ENCODE measurements at places on chromosomes 1 and 21.

GRCh38 chr1:228887960-228888359 is 152.7 kb downstream of the RHOU start:
- no peak for DNase-seq

GRCh38 chr1:77313491-77313890 is 31.7 kb downstream of the AK5 start:
- DNase-seq = no peak

DNA sequence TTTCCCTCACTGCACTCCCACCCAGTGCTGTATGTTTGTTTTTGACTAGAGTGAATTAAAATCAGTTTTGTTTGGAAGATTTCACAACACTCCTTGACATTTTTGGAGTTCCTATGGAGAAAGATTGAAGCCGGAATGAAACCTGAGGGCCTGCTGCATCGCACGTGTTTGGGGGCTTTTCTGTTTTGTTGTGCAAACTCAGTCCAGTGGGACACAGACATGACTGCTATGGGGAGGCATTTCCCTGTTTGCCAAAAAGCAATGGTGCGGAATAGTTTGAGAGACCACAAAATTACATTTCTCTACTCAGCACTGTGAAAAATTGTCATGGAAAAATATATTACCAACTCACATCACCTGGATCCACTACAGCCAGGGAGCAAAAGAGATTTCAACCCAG is 43.8 kb upstream of the KCNE2 start:
- DNase-seq = no peak

GRCh38 chr1:245060684-245061374 is 94.0 kb upstream of the KIF26B start:
- no peak for DNase-seq

GRCh38 chr1:245684571-245684970 is 529.8 kb downstream of the KIF26B start:
- no peak for DNase-seq

DNA sequence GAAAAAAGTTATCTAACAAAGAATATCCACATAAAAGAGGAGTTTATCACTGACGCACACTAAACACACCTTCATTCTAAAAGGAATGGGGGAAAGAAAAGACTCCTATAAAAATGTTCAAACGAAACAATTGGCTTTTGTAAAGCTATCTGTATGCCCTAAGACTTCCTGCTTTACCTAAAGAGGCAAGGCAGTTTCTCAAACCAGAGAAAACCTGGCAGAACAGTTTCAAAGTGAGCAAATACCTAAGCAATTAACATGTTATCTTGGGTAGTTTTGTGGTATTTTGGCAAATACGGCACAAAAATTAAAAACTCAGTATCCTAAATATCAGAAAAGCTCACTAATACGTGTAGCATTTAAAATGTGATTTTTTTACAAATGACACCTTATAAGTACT is 1.9 kb downstream of the PUM1 start:
- no peak for DNase-seq

DNA sequence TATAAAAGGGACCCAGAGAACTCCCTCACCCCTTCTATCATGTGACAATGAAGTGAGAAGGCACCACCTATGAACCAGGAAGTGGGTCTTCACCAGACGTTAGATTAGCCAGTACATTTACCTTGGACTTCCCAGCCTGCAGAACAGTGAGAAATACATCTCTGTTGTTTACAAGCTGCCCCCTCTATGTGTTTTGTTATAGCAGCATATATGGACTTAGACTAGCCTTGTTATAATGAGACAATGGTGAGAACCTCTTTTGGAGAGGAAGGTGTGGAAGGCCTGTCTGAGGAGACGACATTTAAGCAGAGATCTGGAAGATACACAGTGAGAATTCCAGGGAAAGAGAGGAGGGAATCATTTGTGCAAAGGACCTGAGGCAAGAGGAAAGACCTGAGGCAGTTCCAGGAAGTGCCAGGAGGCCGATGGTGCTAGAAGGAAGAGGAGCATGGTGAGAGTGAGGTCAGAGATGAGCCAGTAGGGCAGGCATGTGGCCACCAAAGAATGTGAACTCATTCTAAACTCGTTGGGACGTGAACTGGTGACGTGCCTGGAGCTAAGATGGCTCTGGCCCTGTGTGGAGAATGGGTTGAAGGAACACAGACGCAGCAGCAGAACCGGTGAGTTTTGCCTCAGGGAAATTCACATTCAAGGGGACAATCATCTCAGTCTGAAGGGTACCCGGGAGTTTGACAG is 98.9 kb upstream of the IRF2BP2 start:
- no peak for DNase-seq

DNA sequence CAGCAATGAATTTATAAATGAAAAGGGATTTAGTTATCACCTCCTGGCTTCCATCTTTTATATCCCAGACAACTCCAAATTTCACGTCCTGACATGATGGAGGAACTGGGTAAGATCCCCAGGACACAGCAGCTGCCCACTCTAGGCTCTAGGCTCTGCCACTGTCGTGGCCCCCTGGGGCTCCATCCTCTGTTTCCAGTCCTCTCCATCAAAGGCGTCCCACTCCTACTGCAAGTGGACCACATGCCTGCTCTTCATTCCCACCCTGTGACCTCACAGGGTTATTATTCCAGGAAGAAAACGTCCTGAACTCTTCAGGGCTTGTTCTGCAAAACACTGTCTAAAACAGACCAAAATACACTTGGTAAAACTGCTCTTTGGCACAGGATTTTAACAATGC is 11.9 kb downstream of the URB1 start:
- no peak for DNase-seq

DNA sequence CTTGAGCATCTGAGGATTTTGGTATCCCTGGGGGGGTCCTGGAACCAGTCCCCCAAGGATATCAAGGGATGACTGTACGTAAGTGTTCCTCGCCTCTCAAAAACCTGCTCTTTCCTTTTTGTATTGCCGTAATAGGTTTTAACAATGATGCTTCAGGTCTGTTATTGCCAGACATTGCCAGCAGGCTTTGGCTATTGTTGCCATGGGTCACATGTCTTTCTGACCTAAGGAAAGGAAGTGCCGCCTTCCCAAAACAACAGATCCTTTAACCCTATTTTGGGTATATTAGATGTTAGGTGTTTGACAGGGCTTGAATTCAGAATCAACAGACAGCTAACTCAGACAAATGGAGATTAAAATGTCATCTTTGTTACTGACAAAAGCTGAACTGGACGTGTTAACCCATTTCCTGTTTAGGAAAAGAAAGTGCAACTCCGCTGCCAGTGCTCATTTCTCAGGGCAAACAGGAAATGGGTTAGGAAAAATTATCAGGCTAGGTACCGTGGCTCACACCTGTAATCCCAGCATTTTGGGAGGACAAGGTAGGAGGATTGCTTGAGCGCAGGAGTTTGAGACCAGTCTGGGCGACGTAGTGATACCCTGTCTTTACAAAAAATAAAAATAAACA is 12.4 kb upstream of the PRPF38B start:
- DNase-seq = no peak

DNA sequence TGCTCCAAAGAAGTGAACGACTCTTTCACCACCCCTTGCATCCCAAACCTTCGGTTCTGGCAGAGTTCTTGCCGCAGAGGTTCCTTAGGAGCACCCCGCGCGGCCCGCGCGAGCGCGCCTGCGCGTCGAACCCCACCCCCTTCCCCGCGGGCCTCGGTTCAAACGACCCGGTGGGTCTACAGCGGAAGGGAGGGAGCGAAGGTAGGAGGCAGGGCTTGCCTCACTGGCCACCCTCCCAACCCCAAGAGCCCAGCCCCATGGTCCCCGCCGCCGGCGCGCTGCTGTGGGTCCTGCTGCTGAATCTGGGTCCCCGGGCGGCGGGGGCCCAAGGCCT is at the start of gene C1orf56:
Gene C1orf56 (plus strand): TSS at position 161 of the 334 bp plus-strand sequence. CDS start 97 bp downstream, at position 258.
- peak; percentile 76 for DNase-seq

- no peak for DNase-seq
Observed at GRCh38 chr1:159918352-159919200, 6.7 kb downstream of the TAGLN2 start.

- peak; percentile 72 for DNase-seq
Observed at GRCh38 chr1:151594143-151594625, 17.7 kb upstream of the SNX27 start.

DNA sequence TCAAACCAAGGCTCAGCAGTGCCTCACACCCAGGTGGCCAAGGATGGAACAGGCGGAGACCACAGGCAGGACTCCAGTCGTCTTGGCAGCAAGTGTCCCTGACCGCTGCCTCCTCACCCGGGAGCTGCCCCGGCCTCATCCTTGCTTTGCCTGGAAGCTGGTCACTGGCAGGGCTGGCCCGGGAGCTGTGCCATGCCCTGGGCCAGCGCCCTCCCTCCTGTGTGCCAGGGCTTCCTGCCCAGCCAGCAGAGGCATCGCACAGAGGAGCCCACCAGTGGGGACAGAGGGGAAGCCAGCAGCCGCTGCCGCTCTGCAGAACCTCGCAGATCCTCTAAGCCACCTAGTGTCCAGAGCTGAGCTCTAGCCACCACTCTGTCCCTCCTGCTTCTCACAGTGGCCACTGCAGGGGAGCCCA is 7.8 kb downstream of the CASZ1 start:
- peak; percentile 79 for DNase-seq

DNA sequence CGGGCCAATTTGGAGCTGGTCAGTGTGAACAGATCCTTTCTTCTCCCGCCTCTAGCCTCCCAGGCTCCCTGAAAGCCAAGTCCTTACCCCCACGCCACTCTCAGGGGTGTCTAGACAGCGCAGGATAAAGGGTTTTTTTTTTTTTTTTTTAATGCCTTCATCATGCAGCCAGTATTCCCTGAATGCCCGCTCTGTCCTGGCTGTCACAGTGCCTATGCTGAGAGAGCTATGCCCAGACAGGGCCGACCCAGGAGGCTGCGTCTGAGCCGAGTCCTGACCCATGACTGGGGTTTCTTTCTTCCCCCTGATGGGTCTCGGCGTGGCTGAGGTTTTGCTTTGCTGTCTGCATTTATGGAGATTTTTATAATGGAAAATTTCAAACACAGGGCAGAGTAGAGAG is 18.3 kb downstream of the SPSB1 start:
- peak; percentile 68 for DNase-seq

- no peak for DNase-seq
Observed at GRCh38 chr1:65724151-65724550, 68.5 kb upstream of the PDE4B start.

GRCh38 chr21:31354604-31355443 is 10.8 kb upstream of the TIAM1 start:
- no peak for DNase-seq

GRCh38 chr1:60891765-60892164 is 190.6 kb upstream of the NFIA start:
- DNase-seq = no peak

- peak; percentile 84 for DNase-seq
Observed at GRCh38 chr1:24635195-24635843, 7.8 kb upstream of the SRRM1 start.

GRCh38 chr1:12246584-12246983 is 16.8 kb downstream of the VPS13D start:
- DNase-seq = no peak

DNA sequence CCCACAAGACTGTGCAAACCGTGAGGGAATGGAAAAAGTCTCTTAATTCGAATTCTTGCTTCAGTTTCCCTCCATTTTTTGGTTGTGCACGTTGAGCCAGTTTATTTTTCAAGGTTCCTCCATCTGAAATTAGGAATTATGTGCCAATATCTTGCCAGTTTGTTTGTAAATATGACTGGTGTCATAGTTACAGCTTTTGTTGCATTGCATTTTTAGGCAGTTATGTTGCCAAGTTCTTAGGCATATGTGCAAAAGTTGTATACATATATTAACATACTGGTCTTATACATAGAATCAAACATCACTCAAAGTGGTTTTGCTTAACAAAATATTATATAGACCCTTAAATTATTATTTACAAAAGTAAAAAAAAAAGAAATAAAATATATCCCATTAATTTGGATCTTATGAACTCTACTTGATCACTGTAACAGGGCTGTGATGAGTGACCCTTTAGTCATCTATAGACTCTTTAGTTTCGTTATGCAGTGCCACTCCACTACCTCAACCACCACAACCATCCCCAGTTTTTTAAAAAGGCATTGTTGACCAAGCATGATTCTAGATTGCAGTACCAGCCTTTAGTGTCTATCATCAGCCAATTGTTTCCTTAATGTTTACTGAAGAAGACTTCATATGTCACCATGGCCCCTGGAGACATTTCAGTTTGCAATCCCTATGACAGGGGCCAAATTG is 20.9 kb upstream of the DYNLT5 start:
- no peak for DNase-seq
